ENCODE measurements at places on chromosomes 7 and 10. TPM values are rescaled to one million over a fixed set of nuclear protein-coding genes. Genes with fewer than 3 reads are reported as not detected.

PKD2L1 gene
- not detected for total RNA-seq

GBX1 gene
- total RNA-seq, result not detected

AS3MT gene
- total RNA-seq, result 5.3 TPM

CTTNBP2 gene
- total RNA-seq, result 0.78 TPM

DDC gene
- not detected for total RNA-seq

SYT15 gene
- 0.59 TPM for total RNA-seq

Data from smooth muscle cell of the umbilical artery (primary cell).